ENCODE measurements at places on chromosomes 6 and 20.

DNA sequence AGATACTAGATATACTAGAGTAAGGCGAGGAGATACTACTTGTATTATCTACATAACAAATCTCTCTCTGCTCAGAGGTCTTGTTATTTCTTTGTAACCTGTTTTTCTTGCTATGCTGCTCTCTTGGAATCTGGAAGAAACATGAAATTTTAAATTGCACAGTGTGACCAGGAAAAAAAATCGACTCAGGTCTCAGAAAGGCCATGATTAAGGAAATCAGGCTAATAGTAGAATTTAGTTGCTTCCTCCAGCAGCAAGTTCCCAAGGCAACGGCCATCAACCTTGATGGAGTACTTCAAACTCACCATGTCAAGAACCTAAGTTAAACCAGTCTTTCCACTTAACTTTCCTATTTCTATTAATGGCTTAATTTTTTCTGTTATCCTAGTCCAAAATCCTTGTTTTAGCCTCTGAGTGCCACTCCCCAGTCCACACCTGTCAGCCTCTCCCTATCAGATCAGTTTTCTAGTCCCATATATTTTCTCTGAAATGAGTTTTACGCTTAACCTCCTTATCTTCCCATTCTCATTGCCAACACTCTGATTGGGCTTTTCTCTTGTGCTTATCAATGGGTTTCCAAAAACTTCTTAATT is 87.7 kb upstream of the BEND3 start:
- no peak for DNase-seq

DNA sequence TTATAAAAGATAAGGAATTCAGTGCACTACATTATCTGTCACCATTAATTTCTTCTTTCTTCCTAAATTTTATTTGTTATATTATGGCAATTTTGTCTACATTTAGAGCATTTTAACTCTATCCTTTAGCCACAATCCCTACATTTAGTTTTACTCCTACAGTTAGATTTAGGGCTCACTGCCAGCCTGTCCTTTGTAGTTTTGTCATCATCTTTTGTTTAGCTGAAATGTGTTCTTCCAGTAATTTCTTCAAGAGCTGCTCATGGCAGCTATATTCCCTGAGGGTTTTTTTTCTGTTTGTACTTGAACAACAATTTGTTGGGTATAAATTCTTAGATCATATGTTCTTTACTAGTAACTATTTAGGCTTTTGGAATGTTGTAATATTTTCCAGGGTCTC is 72.7 kb upstream of the B3GAT2 start:
- DNase-seq: no peak

- DNase-seq: no peak
These were observed 7.8 kb upstream of the NEU1 start for GRCh38 chr6:31870385-31870921.

DNA sequence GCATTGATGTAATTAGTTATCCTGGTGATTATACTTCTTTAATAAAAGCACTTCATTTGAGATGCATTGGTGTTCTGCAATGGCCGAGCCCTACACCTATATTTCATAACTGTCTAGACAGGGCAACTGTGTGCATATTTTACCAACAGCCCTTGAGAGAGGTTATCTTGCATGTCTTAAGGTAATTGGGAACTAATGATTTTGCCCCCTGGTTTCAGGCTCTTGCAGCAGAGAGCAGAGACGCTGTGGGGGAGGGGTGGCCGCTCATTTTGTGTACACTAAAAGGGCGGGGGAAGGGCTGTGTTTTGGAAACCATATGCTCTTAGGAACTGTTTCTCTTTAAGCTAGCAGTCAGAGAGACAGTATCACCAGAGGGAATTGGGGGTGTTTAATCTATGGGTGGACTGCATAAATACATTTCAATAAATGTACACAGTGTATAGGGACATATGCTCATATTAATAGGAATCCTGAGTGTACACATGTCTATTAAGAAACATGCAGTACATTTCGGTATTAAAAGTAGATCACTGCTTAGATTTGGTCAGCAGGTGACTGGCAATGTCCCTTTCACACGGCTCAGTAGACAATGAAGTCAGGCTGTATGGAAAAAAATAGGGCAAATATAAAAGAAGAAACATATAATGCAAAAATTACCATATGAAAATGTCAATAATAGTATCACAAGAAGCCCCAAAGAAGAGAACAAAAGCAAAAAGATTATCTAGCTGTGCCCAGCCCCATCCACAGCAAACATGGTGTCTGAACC is 402.9 kb upstream of the CITED2 start:
- no peak for DNase-seq

GRCh38 chr6:51738614-51739013 is 348.8 kb downstream of the PKHD1 start:
- DNase-seq: no peak

- no peak for DNase-seq
These were observed 28.6 kb downstream of the MYLIP start for GRCh38 chr6:16157492-16157891.

DNA sequence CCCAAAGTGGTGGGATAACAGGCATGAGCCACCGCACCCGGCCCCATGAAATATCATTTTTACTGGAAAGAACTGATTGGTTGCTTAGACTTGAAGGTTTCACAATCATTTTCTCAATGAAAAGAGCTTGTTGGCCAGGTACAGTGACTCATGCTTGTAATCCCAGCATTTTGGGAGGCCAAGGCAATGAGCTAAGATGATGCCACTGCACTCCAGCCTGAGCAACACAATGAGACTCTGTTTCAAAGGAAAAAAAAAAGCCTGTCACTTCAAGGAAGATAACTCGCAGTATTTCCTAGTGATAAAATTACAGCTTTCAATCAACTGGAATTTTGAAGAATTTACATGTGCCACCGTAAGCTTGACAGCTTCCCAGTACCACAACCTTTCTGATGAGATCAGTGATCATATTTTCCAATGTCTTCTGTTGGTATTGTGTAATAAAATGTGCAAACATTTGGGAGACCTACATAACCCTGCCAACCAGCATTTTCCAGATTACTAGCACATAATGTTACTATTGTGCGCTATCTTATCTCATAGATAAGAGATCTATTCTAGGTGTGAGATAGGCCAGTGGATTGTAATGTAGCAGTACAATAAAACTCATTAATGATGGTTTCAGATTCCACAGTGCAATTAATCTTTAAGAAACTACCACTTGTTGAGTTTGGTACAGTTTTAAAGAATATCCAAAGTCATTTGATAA is 7.2 kb downstream of the PNLDC1 start:
- DNase-seq: peak; percentile 27
